ENCODE measurements at places on chromosomes 13 and 19. TPM values are rescaled to one million over a fixed set of nuclear protein-coding genes. Genes with fewer than 3 reads are reported as not detected.

DNA sequence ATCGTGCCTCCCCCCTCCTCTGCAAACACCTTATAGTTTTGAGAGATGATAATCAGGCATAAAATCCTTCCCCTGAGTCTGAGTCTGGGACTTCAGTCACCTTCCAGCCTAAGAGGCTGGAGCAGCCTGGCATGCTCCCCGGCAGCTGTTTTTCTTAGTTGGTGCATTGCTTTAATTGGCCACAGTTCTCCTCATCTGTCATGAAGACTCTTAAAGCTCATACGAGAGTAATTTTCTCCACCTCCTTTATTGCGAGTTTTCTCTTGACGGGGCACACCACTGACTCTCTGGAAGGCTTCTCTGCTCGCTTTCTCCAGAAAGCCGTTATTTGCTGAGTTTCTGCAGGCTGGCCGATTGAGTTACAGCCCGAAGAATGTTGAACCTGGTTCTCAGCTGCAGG lies 310.5 kb downstream of the ATP8A2 start:
- no peaks in the 10 kb centered on the region for H3K27me3 ChIP-seq
- no peaks in the 10 kb centered on the region for H3K4me1 ChIP-seq
- no peak overlapping the region for H3K4me3 ChIP-seq
- no peaks in the 10 kb centered on the region for H3K36me3 ChIP-seq
- no peak for DNase-seq

DNA sequence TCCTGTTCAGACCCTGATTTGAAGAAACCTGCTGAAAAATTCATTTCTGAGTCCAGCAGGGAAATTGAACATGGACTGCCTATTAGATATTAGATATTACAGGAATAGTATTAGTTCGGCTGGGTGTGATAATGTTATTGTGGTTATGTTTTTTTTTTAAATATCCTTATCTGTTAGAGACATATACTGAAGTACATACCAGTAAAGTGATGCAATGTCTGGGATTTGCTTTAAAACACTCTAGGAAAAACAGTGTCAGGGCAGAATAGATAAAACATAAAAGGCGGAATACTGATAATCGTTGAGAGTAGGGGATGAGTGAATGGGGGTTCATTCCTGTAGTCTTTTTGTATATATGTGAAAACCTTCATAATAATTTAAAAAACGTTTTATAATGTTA lies 28.7 kb upstream of the AMER2 start:
- no peaks in the 10 kb centered on the region for H3K4me1 ChIP-seq
- H3K27me3 ChIP-seq: no peaks in the 10 kb centered on the region
- no peak overlapping the region for H3K4me3 ChIP-seq
- no peak for DNase-seq
- H3K27ac ChIP-seq: no peak overlapping the region

DNA sequence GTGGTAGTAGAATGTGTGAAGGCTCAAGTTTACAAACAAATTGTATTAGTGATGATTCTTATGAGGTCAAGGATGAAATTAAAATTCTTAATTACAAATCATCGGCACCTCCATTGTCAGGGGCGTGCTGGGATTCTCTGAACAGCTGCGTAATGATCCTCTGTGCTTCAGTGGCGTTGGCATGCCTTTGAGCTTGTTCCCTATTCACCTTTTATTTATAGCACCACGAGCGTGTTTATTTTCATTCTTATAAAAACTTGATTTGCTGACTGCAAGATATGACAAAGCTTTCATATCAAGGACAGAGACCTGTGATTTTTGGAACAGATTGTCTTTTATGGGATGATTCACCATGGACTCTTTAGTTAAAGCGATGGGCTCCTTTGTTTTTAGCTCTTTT lies 18.2 kb upstream of the UBL3 start:
- no peaks in the 10 kb centered on the region for H3K4me1 ChIP-seq
- DNase-seq: no peak
- no peak overlapping the region for H3K4me3 ChIP-seq
- H3K27ac ChIP-seq: no peak overlapping the region
- no peaks in the 10 kb centered on the region for H3K36me3 ChIP-seq
- H3K27me3 ChIP-seq: no peaks in the 10 kb centered on the region

GRCh38 chr19:28497137-28497536 lies 715.8 kb downstream of the UQCRFS1 start:
- no peaks in the 10 kb centered on the region for H3K4me1 ChIP-seq
- no peaks in the 10 kb centered on the region for H3K27me3 ChIP-seq
- no peak overlapping the region for H3K27ac ChIP-seq
- DNase-seq: no peak

DNA sequence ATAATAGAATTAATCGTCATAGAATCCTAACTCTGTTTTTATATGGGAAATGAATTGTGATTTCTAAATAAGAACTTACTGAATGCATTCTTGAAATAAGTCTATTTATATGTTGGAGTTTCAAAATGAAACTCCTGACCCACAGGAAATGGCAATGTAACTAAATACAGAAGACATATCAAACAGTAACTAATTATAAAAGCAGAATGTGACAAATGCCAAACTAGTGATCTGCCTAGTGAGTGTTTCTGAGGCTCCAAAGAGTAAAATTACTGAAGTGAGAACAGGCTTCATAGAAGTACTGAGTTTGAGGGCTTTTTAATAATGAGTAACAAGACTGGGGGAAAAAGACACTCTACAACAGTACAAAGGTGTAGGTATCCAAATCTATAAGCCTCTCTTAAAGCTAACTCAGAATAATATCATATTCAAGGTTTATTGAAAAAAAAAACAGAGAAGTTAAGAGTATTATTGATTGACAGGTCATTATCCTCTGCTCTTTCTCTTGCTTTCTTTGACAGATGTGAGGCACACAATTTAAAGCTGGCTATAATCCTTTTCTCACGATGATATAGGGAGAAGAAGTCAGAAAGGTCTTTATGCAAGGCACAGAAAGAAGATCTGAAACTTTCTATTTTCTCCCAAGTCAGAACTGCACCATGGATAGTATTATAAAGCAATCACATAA lies 17.4 kb upstream of the ATXN8OS start:
- no peak overlapping the region for H3K27ac ChIP-seq
- H3K27me3 ChIP-seq: no peaks in the 10 kb centered on the region
- no peaks in the 10 kb centered on the region for H3K36me3 ChIP-seq
- no peak for DNase-seq
- H3K4me1 ChIP-seq: no peaks in the 10 kb centered on the region

DNA sequence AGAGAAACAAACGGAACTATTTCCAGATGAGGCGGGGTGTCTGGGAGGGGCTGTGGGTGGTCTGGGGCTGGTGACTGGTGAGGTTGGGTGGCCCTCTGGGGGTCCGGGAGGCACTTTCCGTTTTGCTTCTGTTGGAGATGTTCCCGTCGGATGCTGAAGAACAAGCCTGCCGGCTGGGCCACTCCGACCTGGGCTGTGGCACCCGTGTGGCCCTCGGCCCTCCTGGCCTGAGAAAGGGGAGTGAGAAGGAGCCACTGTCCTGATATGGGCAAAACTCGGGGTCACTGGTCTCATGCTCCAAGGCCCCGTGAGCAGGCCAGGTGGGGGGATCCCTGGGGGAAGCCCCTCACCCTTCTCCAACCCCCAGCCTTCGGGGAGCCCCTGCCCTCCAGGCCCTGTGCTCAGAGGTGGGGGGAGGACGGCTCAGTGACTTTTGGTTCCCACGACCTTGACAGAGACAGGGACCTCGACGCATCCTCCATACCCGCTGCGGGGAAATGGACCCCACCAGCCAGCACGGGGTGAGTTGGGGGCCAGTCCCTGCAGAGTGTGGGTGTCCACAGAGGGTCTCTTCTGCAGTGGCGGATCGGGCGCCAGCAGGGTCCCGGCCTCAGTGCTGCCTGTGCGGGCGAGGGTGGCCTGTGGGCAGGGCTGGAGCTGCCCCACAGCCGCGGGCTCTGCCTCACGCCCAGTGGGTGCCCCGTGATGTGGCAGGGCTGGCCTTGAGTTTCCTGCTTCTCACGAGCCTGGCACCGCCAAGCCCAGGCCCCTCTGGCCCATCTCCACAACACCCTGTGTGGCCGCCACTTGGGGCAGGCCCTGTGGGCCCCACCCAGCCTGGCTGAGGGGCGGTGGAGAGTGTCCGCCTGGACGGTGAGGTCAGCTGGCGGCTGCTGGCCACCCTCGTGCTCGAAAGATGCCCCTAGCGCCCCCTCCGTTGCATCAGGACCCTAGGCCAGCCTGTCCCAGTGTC lies 4.4 kb upstream of the TBXA2R start:
- H3K4me3 ChIP-seq: no peak overlapping the region
- no peak for DNase-seq
- H3K36me3 ChIP-seq: peaks cover 2% of the 10 kb centered on the region
- peaks cover 13% of the 10 kb centered on the region for H3K4me1 ChIP-seq

GRCh38 chr19:8336660-8337059 lies 6.4 kb downstream of the KANK3 start:
- no peak overlapping the region for H3K4me3 ChIP-seq
- H3K27ac ChIP-seq: no peak overlapping the region
- H3K36me3 ChIP-seq: no peaks in the 10 kb centered on the region
- no peaks in the 10 kb centered on the region for H3K27me3 ChIP-seq

DNA sequence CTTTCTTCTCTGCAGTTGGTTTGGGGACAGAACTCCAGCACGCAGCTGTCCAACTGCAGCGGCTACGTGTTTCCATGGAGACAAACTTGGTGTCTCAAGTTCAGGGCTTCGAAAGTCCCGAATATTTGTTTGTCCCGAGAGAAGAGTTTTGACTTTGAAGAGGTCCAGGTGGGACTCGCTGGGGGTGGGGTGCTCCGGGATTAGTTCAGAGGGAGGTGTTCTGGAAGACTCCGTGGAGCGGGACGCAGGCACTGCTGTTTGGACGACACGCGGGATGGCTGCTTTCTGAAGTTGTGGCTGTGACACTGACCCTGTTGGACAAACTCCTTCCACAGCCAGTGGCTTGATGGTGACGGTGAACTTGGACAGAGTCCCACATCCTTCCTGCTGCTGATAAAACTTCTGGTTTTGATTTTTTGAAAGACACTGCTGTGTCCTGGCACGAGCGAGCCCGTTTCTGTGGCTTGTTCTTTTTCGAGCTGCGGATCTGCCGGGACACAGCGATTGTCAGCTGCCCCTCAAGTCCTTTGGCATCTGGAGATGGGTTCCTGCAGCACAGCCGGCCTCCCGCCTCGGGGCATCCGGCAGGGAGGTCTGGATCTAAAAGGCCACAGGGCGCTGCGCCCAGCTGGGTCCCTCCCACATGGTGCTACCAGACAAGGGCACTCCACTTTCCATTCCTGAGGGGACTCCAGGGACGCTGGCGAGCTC lies 15.9 kb upstream of the RANBP3 start:
- H3K36me3 ChIP-seq: no peaks in the 10 kb centered on the region
- no peak for DNase-seq
- no peaks in the 10 kb centered on the region for H3K27me3 ChIP-seq
- no peak overlapping the region for H3K4me3 ChIP-seq
- no peak overlapping the region for H3K27ac ChIP-seq

GRCh38 chr19:2798733-2799132 lies 13.4 kb downstream of the THOP1 start:
- H3K4me3 ChIP-seq: no peak overlapping the region
- no peaks in the 10 kb centered on the region for H3K36me3 ChIP-seq
- peak; percentile 31 for DNase-seq
- H3K27me3 ChIP-seq: no peaks in the 10 kb centered on the region
- peak overlapping the region; percentile 36 for H3K27ac ChIP-seq
- H3K4me1 ChIP-seq: peaks cover 6% of the 10 kb centered on the region

DNA sequence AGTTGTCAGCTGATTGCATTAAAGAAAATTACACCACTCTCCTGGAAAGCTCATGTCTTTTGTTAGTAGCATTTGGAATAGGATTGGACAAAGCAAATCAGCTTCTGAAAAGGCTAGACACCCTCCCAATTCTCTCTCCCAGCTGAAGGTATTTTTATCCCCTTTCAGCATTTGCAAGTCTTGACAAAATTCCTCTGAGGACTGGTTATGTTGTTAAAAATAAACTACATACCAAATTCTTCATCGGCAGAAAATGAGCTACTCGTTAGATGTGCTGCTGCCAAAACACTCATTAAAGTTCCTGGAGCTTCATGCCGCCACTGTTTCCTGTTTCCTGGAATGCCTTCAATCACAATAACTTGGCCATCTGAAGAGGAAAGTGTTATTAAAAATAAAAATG lies 37.1 kb downstream of the UTP14C start:
- no peak overlapping the region for H3K4me3 ChIP-seq
- H3K27me3 ChIP-seq: no peaks in the 10 kb centered on the region
- H3K36me3 ChIP-seq: no peaks in the 10 kb centered on the region

DNA sequence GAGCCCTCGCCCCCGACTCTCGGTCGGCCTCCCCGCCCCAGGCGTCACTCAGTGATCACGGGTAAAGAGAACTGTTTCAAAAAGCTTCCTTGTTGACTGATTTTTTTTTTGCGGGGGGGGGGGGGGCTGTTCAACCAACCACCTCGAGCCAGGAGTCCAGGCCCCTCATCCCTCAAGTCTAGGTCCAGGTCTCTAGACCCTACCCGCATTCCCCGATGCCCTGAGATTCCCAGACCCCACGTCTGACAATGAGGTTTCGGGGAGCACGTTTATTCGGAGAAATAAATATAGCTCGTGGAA lies 4.3 kb downstream of the HRC start:
- no peaks in the 10 kb centered on the region for H3K27me3 ChIP-seq
- peaks cover 36% of the 10 kb centered on the region for H3K4me1 ChIP-seq
- no peaks in the 10 kb centered on the region for H3K36me3 ChIP-seq
- no peak for DNase-seq

DNA sequence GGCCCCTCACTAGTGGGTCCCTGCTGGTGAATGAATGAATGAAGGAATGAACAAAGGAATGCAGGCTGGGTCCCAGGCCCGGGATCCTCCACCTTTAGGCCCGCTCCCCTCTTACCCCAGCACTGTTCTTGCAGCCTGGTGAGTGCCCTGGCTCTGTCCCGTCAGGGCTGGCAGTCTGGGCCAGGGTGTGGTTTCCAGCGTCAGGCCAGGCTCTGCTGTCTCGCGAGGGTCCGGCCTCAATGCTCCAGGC lies 317 bp downstream of the LYL1 start:
- no peak for DNase-seq
- peaks cover 29% of the 10 kb centered on the region for H3K4me1 ChIP-seq

DNA sequence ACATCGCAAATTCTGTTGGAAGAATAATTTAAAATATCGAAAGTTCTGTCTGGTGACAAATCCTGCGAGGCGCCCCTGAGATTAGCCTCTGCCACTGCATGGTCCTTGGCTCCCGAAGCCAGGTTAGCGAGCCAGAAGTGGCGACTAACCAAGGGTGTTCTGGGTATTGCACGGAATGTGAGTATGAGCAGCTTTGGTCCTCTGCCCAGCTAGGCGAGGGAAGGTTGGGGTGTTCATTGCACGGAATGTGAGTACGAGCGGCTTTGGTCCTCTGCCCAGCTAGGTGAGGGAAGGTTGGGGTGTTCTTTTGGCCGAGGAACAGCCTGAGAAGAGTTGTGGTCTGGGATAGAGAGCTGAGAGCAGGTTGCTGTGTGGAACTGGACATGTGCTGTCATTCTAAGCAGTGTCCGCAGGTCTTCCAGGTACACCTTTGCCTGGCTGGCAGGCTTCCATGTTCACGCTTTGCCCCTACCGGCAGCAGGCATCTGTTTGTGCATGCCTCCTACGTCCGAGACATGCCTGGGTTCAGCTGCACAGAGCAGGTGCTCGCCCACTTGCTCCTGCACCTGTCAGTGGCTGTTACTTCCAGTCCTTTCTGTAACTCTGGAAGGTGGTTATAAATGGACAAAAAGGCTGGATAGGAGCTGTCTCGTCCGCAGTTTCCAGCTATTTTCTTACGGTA lies 18.3 kb upstream of the TEX29 start:
- H3K4me3 ChIP-seq: no peak overlapping the region
- no peaks in the 10 kb centered on the region for H3K4me1 ChIP-seq
- no peaks in the 10 kb centered on the region for H3K36me3 ChIP-seq
- no peak for DNase-seq

- no peak for DNase-seq
- H3K27me3 ChIP-seq: no peaks in the 10 kb centered on the region
- no peak overlapping the region for H3K4me3 ChIP-seq
- no peaks in the 10 kb centered on the region for H3K4me1 ChIP-seq
These were observed 309.1 kb upstream of the SLITRK6 start for GRCh38 chr13:86108334-86108733.

The NCAN gene
- not detected for total RNA-seq
